Fibroblast of lung (primary cell): ENCODE measurements at places on chromosomes 6 and 20.

- no peak overlapping the region for H3K27ac ChIP-seq
- DNase-seq, result no peak
- H3K36me3 ChIP-seq, result no peaks in the 10 kb centered on the region
Measured at GRCh38 chr20:5996765-5997164, 46.3 kb downstream of the MCM8 start.

- H3K27me3 ChIP-seq, result no peaks in the 10 kb centered on the region
- no peaks in the 10 kb centered on the region for H3K36me3 ChIP-seq
Measured at GRCh38 chr20:32415494-32415893, 57.4 kb downstream of the ASXL1 start.

DNA sequence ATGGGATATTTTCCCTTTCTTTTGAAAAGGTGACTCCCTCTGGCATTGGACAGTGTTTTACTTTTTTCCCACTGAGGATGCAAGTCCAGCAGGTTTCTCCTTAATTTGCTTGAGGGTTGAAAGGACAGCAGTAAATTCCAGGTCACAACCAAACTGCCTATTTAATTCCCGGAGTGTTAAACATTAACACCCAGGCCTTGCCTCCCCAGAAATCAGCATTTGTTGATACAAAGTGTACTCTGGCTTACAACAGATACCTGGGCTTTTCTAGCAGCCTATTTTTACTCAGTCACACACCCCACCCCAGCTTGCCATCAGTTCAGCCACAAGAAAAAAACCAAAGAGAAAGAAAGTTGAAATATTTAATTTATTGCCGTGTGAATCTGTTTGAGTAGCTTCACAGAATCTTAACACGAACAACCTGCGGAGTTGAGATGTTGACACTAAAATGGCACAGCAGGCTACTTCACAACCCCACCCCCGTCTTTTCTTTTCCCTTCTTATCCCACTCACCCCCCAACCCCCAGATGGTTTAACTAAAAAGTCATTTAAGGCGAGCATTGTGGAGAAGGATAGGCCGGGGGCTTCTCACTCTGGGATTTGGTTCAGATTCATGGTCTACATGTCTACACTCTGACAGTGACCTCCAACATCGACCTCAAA lies 45.7 kb downstream of the MYLIP start:
- no peak for DNase-seq
- no peak overlapping the region for H3K4me3 ChIP-seq
- H3K27me3 ChIP-seq, result no peaks in the 10 kb centered on the region
- H3K36me3 ChIP-seq, result no peaks in the 10 kb centered on the region
- H3K27ac ChIP-seq, result no peak overlapping the region
- no peaks in the 10 kb centered on the region for H3K4me1 ChIP-seq

DNA sequence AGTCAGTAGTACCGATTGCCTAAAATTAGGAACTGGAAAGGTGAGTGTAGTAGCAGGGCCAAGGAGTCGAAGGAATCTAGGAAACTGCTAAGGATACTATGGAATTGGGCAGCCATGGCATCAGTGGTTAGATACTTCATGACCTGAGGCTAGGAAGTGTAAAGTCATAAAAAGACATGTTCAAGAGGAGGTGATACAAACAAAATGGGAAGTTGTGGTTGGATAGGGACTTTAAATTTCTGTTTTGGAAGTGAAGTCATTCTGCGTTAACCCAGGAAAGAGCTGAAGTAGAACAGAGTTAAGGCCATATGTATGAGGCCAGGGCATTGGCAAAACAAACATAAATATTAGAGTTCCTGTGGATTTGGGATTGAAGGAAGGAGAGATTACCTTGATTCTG lies 88.6 kb upstream of the TMEM181 start:
- no peak for DNase-seq
- no peak overlapping the region for H3K4me3 ChIP-seq
- no peaks in the 10 kb centered on the region for H3K36me3 ChIP-seq
- no peak overlapping the region for H3K27ac ChIP-seq
- H3K4me1 ChIP-seq, result peaks cover 5% of the 10 kb centered on the region

- H3K27me3 ChIP-seq, result no peaks in the 10 kb centered on the region
- no peaks in the 10 kb centered on the region for H3K36me3 ChIP-seq
- H3K4me1 ChIP-seq, result no peaks in the 10 kb centered on the region
- no peak overlapping the region for H3K4me3 ChIP-seq
Measured at GRCh38 chr6:154206996-154207395, 149.6 kb downstream of the IPCEF1 start.

GRCh38 chr20:23225407-23226060 lies 125.1 kb upstream of the NXT1 start:
- no peak overlapping the region for H3K4me3 ChIP-seq
- H3K36me3 ChIP-seq, result no peaks in the 10 kb centered on the region
- no peak overlapping the region for H3K27ac ChIP-seq
- H3K4me1 ChIP-seq, result peaks cover 11% of the 10 kb centered on the region
- DNase-seq, result peak; percentile 96

- H3K4me3 ChIP-seq, result no peak overlapping the region
- H3K4me1 ChIP-seq, result no peaks in the 10 kb centered on the region
- no peak overlapping the region for H3K27ac ChIP-seq
- no peaks in the 10 kb centered on the region for H3K27me3 ChIP-seq
- no peaks in the 10 kb centered on the region for H3K36me3 ChIP-seq
Measured at GRCh38 chr6:19891451-19891850, 54.3 kb downstream of the ID4 start.

DNA sequence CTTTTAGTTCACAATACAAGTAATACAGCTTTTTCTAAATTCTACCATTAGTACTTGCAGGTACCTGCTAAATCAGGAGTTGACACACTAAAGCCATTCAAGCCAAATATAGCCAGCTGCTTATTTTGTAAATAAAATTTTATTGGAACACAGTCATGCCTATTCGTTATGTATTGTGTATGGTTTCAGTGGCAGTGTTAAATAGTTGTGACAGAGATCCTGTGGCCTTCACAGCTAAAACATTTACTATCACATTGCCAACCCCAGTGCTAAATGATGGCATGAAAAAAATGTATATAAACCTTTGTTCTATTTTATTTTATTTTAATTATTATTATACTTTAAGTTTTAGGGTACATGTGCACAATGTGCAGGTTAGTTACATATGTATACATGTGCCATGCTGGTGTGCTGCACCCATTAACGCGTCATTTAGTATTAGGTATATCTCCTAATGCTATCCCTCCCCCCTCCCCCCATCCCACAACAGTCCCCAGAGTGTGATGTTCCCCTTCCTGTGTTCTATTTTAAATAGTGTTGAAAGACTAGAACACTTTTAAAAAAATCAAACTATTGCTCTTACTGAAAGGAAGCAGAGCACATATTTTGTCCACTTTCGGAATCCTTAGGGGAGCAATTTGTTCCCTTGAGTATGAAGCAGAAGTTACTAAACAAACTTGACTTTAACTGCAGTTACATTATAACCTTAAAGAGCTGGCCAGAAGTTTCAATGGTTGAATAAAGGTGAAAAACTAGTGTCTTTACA lies 115.7 kb downstream of the PRIM2 start:
- peak overlapping the region; percentile 71 for H3K27ac ChIP-seq
- H3K36me3 ChIP-seq, result no peaks in the 10 kb centered on the region
- no peaks in the 10 kb centered on the region for H3K27me3 ChIP-seq
- peaks cover 10% of the 10 kb centered on the region for H3K4me1 ChIP-seq
- no peak overlapping the region for H3K4me3 ChIP-seq

- no peaks in the 10 kb centered on the region for H3K36me3 ChIP-seq
- no peak overlapping the region for H3K27ac ChIP-seq
- no peaks in the 10 kb centered on the region for H3K27me3 ChIP-seq
- peak; percentile 25 for DNase-seq
- H3K4me1 ChIP-seq, result no peaks in the 10 kb centered on the region
Measured at GRCh38 chr6:157449610-157450009, 68.6 kb downstream of the ZDHHC14 start.

DNA sequence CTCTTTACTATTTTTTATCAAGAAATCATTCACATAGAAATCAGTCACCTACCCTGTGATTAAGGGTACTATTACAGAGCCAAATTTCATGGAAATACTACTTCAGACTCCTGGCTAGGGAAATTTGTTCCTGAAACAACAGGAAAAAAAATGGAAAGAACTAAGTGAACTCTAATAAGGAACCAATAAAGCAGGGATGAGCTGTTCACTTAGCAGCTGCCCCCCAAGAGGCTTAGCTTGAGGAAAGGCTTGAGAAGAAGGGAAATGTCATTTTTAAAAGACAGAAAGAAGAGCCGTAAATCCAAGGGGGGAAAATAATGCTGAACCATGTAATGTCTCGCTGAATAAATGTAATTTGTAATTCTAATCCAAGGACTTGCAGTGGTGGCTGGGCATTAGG lies 88.8 kb downstream of the COL21A1 start:
- H3K27ac ChIP-seq, result no peak overlapping the region
- H3K36me3 ChIP-seq, result no peaks in the 10 kb centered on the region
- H3K4me3 ChIP-seq, result no peak overlapping the region
- no peaks in the 10 kb centered on the region for H3K27me3 ChIP-seq
- DNase-seq, result no peak

GRCh38 chr6:131430531-131430930 lies 142.5 kb upstream of the ARG1 start:
- no peak for DNase-seq
- no peak overlapping the region for H3K4me3 ChIP-seq

GRCh38 chr6:39979461-39980328 lies 45.4 kb upstream of the MOCS1 start:
- H3K36me3 ChIP-seq, result no peaks in the 10 kb centered on the region
- H3K27me3 ChIP-seq, result no peaks in the 10 kb centered on the region
- H3K4me1 ChIP-seq, result peaks cover 7% of the 10 kb centered on the region
- no peak overlapping the region for H3K4me3 ChIP-seq

- no peak for DNase-seq
- no peak overlapping the region for H3K4me3 ChIP-seq
- H3K36me3 ChIP-seq, result no peaks in the 10 kb centered on the region
- no peak overlapping the region for H3K27ac ChIP-seq
- no peaks in the 10 kb centered on the region for H3K27me3 ChIP-seq
- H3K4me1 ChIP-seq, result no peaks in the 10 kb centered on the region
Measured at GRCh38 chr6:5108068-5108467, 22.9 kb downstream of the PPP1R3G start.

GRCh38 chr6:169677096-169677495 lies 24.7 kb downstream of the WDR27 start:
- DNase-seq, result no peak
- H3K4me1 ChIP-seq, result no peaks in the 10 kb centered on the region
- no peaks in the 10 kb centered on the region for H3K36me3 ChIP-seq
- H3K27me3 ChIP-seq, result no peaks in the 10 kb centered on the region
- no peak overlapping the region for H3K27ac ChIP-seq
- H3K4me3 ChIP-seq, result no peak overlapping the region

DNA sequence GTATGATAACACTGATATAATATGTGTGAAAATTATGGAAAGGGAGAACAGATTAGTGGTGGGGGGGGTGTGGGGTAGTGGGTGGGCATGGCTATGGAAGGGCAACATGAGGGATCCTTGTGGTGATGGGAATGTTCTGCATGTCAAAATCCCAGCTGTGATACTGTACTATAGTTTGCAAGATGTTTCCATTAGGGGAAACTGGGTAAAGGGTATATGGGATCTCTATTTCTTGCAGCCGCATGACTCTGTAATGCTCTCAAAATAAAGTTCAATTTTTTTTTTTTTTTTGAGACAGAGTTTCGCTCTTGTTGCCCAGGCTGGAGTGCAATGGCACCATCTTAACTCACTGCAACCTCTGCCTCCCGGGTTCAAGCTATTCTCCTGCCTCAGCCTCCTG lies 14.3 kb downstream of the ZBTB2 start:
- no peak for DNase-seq
- H3K36me3 ChIP-seq, result no peaks in the 10 kb centered on the region
- H3K27ac ChIP-seq, result no peak overlapping the region
- H3K27me3 ChIP-seq, result no peaks in the 10 kb centered on the region

GRCh38 chr20:41446456-41446855 lies 79.8 kb upstream of the EMILIN3 start:
- H3K4me3 ChIP-seq, result no peak overlapping the region
- H3K36me3 ChIP-seq, result peaks cover 4% of the 10 kb centered on the region
- no peaks in the 10 kb centered on the region for H3K27me3 ChIP-seq

- H3K36me3 ChIP-seq, result no peaks in the 10 kb centered on the region
- H3K27ac ChIP-seq, result no peak overlapping the region
- DNase-seq, result no peak
- H3K4me1 ChIP-seq, result peaks cover 7% of the 10 kb centered on the region
- H3K27me3 ChIP-seq, result no peaks in the 10 kb centered on the region
Measured at GRCh38 chr6:161027385-161027784, 35.8 kb downstream of the MAP3K4 start.

DNA sequence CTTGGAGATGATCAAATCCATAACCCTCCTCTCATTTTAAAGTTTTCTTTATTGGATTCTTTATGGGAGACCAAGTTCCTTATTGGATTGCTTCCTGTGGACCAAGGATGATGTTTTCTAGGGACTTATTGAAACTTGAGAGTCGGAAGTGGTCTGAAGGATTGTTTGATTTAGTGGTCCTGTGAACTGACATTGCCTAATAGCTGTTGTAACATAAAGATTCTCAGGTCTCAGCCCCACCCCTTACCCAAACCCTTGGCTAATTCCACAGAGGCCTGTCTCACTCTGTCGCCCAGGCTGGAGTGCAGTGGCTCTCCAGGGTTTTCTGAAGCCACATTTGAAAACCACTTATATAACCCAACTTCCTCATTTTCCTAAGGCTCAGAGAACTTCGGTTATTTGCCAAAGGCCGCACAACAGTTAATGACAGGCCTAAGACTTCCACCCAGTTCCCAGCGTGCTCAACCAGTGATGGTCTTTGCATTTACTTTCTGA lies 77.0 kb downstream of the ATXN1 start:
- H3K4me1 ChIP-seq, result peaks cover 15% of the 10 kb centered on the region
- H3K4me3 ChIP-seq, result no peak overlapping the region
- peak; percentile 37 for DNase-seq
- H3K27ac ChIP-seq, result no peak overlapping the region

- H3K4me1 ChIP-seq, result no peaks in the 10 kb centered on the region
- peak; percentile 46 for DNase-seq
- H3K27me3 ChIP-seq, result peaks cover 4% of the 10 kb centered on the region
- no peaks in the 10 kb centered on the region for H3K36me3 ChIP-seq
- H3K4me3 ChIP-seq, result no peak overlapping the region
Measured at GRCh38 chr20:16803965-16804792, 56.0 kb downstream of the OTOR start.

DNA sequence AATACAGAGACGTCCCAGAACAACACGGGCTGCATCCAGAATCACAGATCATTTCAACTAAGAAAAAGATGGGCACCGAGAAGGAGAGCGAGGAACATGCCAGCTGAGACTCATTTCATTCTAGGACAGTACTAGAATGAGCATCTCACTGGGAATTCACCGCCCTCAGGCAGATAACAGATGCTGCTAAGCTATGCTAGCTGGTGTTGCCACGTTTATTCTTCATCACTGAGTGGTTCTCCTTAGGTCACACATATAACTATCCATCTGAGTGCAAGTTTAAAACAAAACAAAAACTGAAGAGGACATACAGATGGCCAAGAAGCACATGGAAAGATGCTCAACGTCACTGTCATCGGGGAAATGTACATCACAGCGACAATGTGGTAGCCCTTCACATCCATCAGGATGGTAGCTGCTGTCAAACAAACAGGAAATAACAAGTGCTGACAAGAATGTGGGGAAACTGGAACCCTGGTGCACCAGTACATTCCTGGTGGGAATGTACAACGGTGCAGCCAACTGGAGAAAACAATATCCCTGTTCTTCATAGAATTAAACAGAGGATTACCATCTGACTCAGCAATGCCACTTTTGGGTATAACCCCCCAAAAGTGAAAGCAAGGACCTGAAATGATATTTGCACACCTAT lies 97.6 kb downstream of the SLC22A23 start:
- DNase-seq, result no peak
- H3K36me3 ChIP-seq, result no peaks in the 10 kb centered on the region
- peaks cover 4% of the 10 kb centered on the region for H3K27me3 ChIP-seq

GRCh38 chr6:122747573-122747972 lies 31.9 kb upstream of the FABP7 start:
- H3K27ac ChIP-seq, result no peak overlapping the region
- H3K4me1 ChIP-seq, result no peaks in the 10 kb centered on the region
- DNase-seq, result no peak
- no peak overlapping the region for H3K4me3 ChIP-seq
- H3K27me3 ChIP-seq, result no peaks in the 10 kb centered on the region
